Stimulated activated CD8-positive, alpha-beta memory T cell treated with anti-CD3 and anti-CD28 coated beads, Interleukin-15, amount 100 ng/mL, for 24 hours (primary cell): ENCODE measurements at places on chromosomes 6 and 20.
A peak's percentile ranks its signal among the peaks of the same experiment; 100 is the strongest.

DNA sequence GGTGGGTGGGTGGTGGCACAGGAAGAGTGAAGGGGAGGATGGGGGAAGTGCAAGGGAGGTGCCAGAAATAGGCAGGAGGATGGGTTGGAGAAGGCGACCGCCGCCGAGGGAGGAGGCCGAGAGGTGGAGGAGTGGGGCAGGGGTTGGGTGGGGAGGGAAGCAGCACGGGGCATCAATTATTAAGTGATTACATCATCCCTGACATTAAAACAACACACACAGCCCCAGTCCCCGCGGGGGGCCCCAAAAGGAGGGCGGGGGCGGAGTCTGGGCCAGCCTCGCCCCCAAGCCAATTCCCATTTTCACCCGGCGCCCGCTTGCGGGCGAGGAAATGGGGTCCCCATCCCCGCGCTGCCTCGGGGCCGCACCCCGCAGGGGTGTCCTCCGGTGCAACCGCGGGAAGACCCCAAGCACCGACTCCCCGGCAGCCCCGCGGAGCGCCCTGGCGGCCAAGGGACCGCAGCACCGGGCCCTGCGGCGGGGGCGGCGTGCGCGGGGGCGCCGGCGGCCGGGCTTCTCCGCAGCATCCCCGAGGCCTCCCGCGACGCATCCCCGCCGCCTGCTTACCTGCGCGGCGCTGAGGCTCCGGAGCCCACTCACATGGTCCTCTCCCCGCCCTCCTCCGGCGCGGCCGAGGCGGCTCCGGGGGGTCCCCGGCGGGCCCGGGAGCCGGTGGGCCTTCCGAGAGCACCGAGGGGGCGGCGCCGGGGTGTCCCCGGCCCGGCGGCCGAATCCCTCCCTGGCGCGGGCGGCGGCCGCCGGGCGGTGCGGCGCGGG lies 663 bp downstream of the FYN start:
- DNase-seq: peak; percentile 33

DNA sequence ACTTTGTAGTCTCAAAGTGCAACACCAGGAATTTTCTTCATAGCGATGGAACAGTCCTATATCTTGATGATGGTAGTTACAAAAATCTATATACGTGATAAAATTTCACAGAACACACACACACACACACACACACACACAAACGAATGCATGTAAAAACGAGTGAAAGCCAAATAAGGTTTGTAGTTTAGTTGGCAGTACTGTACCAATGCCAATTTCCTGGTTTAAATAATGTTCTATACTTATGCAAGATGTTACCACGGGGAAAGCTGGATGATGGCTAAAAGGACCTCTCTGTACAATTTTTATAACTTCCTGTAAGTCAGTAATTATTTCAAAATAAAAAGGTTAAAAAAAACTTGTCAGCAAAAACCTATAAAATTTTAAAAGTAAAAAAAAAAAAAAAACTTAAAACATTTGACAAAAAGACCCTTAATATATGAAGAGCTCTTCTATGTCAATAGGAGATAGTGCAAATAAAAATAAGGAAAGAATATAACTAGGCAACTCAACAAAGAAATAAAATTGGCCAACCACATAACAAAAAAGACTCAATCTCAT lies 37.6 kb downstream of the PDSS2 start:
- no peak for DNase-seq

DNA sequence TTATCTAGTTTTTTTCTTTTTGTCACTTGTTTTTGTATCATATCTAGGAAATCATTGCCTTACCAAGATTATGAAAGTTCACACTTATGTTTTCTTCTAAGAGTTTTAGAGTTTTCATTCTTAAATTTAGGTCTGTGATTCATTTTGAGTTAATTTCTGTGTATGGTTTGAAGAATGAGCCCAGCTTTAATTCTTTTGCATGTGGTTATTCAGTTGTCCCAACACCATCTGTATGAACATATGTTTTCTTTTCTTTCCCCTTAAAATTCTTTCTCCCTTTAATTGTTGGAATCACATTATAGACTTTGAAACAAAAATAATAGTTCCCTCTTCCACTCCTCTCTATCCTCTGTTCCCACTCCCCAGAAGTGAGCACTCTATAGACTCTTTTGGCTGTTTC lies 85.4 kb downstream of the SLX4IP start:
- no peak for DNase-seq

- peak; percentile 1 for DNase-seq
These were observed 603.2 kb downstream of the RNF144B start for GRCh38 chr6:18990059-18990978.

DNA sequence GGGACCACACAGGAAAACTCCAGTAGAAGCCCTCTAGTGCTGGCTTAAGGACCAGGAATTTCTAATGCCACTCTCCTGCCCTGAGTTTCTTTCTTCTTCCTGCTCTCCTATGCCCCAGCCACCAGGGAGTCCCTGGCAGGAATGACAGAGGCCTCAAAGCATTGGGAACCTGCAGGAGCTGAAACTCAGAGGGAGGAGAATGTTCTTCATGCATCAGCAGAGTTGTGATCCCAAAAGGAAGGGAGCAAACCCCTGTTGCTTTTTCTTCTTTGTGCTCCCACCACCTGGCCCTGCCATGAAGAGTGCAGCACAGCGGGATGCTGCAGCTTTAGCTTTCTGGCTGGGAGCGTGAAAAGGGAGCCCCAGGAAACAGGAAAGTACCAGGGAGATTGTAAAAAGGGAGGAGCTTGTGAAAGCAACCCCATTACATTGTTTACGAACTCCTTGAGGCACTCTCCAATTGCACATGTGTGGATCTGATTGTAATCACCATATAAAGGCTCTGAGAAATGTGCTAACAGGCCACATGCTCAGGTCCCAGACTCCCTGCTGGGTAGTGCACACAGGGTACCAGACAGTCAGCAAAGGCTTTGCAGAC lies 34.7 kb upstream of the FKBP1A start:
- no peak for DNase-seq

GRCh38 chr20:48190757-48191156 lies 405.5 kb upstream of the SULF2 start:
- no peak for DNase-seq

DNA sequence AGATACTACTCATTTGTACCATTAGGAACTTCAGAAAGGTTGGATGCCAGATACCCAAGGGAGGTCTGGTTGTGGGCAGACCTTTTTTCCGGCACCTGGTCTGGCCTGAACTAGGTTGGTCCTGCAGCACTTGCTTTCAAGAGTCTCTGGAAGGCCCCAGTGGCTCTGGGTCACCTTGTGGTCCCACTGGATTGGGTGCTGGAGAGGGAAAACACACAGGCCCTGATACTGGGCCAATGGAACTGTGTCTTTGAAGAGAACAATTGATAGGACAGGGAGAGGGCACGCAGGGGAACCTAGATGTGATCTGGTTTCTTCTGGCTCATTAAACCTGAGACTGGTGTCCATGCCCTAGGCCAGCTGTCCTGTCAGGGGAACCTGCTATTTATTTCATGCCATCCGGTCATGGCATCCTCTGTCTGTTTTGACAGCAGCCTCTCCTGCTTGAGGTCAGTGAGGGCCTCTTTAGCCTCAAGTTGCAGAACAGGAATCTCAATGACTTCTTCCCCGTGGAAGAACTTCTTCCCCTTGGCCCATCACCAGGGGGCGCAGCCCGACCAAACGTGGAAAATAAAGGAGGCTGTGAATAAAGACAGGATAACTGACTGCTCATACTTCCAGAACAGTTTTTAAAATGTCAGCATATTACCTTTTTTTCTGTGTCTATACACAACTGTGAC lies 25.0 kb downstream of the TAF8 start:
- peak; percentile 25 for DNase-seq

- DNase-seq: no peak
These were observed 27.5 kb downstream of the DAAM2 start for GRCh38 chr6:39819676-39820075.

DNA sequence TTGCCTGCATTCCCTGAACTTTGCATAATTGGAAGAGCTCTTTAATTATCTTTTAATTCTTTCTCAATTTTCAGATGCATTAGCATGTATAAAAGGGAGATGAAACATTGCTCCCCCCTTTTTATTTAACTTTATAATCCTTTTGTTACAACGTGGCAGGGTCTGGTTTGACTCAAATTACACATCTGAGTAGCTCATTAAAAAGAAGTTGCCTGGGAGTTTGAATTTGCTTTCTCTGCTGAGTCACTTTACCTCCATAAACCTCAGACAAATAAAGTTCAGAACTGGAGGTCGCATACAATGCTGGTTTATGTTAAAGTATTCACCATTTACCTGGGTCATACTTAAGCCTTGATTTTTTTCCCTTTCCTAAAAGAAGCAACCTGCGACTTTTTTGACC lies 495.2 kb downstream of the PREX1 start:
- DNase-seq: no peak

DNA sequence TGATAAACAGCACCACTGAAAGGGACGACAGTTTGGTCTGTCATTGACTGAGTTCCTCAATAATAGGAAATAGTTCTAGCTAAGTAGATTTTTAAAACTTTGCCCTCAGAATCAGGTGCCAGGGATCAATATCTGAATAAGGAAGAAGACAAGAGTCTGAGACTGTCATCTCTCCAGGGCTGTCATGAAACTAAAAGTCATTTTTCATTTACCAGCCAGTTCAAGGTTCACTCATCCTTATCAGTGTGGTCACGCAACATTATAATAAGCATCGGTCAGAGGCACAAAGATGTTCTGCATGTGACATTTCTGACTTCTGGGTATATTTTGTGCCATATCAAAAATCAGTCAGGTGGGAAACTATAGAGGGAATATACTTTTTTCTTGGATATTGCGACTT lies 52.5 kb upstream of the E2F3 start:
- no peak for DNase-seq

DNA sequence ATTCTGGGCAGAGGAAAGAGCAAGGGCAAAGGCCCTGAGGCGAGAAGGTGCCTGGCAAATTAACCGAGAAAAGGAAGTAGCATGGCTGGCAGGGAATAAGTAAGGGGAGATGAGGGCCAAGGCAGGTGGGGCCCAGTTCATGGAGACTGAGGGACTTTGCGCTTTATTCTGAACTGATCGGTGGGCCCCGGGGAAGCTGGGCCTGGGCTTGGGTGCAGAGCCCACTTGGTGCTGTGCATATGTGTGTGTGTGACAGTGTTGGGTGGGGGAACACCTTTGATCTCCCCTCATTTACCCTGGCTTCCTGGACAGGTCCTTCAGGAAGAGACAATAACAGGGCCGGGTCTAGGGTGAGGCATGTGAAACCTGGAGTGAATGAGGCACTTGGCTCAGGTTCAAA lies 2.9 kb upstream of the MDFI start:
- DNase-seq: no peak
